ENCODE measurements at places on chromosomes 5 and 9. TPM values are rescaled to one million over a fixed set of nuclear protein-coding genes. Genes with fewer than 3 reads are reported as not detected.

The ELL2 gene
- total RNA-seq, result 57.5 TPM

The UBE2QL1 gene
- not detected for total RNA-seq

The ADAMTS6 gene
- total RNA-seq, result 3.0 TPM

The F2RL2 gene
- total RNA-seq, result not detected

The CCDC192 gene
- not detected for total RNA-seq

DNA sequence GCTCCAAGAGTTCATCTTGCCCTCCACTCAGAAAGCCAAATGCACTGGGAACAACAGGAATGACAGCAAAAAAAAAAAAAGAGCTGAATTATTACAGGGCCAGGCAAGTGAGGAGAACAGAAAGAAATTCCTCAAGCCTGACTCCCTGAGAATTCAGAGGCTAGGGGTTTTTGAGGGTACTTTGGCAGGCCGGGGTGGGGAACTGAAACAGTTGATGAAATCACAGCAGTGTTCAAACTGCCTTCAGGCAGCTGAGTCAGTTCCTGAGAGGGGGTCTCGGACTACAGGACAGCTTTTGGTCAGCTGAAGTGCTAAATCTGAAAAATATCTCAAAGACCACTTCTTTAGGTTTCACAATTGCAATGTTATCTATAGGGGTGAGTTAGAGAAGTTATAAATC lies 419.4 kb downstream of the SEMA5A start:
- no peak overlapping the region for H3K27ac ChIP-seq
- H3K4me1 ChIP-seq, result no peaks in the 10 kb centered on the region
- H3K4me3 ChIP-seq, result no peak overlapping the region
- no peaks in the 10 kb centered on the region for H3K36me3 ChIP-seq

- no peaks in the 10 kb centered on the region for H3K4me1 ChIP-seq
- DNase-seq, result no peak
Observed at GRCh38 chr5:50352382-50352781, 88.7 kb downstream of the EMB start.

- H3K4me3 ChIP-seq, result peak overlapping the region; percentile 64
- H3K27ac ChIP-seq, result peak overlapping the region; percentile 71
- peaks cover 8% of the 10 kb centered on the region for H3K4me1 ChIP-seq
- no peaks in the 10 kb centered on the region for H3K36me3 ChIP-seq
Observed at GRCh38 chr9:136267261-136268111, 21.9 kb upstream of the QSOX2 start.

DNA sequence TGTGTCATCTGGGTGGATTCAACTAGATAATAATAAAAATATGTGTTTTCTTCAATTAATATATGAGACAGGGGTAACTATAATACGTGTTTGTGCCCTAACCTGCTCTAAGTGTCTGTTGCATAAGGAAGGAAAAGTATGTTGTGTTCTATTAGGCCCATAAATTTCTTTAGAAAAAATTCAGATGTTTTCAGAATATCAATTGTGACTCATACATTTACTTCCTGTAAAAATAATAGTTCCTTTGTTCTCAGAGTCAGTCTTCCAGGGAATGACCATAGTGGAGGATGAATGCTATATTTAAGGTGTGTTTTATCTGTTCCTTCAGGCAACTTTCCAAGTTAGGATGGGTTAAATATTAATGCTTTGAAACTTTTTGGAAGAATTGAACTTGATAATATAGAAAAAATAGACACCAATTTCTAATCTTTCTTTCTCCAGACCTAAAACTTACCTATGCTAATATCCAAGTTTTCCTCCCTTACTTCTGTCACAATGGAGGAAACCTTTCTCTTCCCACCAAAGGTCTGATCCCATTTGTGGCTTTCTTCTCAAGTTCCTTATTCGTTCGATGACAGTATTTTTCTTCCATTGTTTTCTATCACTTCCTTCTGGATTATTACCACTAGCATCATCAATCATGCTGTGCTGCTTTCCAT lies 49.9 kb downstream of the ISL1 start:
- H3K27me3 ChIP-seq, result no peaks in the 10 kb centered on the region
- no peaks in the 10 kb centered on the region for H3K36me3 ChIP-seq
- DNase-seq, result no peak
- H3K27ac ChIP-seq, result no peak overlapping the region

DNA sequence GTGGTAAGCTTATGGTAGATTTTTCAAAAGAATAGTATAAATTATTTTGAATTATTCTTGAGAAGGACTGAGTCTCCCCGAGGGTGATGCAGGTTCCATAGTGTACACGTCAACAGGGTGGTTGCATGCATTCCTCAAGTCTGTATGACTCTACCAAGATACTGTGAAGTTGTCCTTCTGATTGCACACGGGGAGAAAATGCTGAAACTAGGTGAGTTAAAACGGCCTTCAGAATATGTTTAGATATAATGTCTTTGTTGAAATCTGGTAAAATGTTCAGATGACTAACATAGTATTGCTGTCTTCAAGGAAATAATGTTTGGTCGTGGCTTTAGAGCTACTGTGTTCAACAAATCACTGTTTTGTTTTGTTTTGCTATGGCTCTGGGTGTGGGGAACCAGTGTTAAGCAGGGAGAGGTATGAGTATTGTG lies 22.4 kb upstream of the TNFAIP8 start:
- peaks cover 27% of the 10 kb centered on the region for H3K4me1 ChIP-seq
- no peaks in the 10 kb centered on the region for H3K27me3 ChIP-seq
- H3K4me3 ChIP-seq, result peak overlapping the region; percentile 4

- H3K27me3 ChIP-seq, result no peaks in the 10 kb centered on the region
- DNase-seq, result no peak
- H3K4me1 ChIP-seq, result peaks cover 6% of the 10 kb centered on the region
- no peak overlapping the region for H3K27ac ChIP-seq
- H3K36me3 ChIP-seq, result no peaks in the 10 kb centered on the region
Observed at GRCh38 chr9:16272776-16273175, 597.7 kb downstream of the BNC2 start.

DNA sequence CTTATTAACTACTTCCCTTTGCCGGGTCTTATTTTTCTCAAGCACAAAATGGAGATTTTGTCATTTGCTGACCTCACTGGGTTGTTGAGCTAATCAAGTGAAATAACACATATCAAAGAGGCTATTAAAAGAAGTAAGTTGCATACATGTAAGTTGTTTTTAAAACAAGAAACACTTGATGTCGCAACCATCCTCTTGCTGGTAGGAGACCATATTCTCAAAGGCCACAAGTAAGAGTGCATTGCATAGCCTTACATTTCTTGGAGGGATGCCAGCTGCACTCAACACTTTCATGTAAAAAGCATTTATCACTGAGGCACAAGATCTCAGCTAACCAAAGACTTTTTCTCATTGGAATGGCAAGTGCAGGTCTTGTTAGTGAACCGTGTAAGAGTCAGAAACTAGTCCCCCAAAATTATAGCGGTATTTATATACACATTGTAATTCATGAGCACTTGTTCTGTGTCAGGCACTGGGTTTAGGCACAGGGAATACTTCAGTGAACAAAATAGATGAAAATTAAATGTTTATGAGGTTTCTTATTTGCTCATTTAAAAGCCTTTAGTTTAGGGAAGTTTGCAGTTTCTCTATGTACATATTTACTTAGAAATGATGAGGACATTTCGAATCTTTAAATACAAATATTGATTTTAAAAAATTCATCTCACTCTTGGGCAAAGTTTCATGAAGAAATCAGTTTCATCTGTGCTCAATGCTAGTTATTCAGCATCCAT lies 72.0 kb downstream of the ZFAND5 start:
- peaks cover 20% of the 10 kb centered on the region for H3K4me1 ChIP-seq
- no peak for DNase-seq
- no peaks in the 10 kb centered on the region for H3K36me3 ChIP-seq
- no peak overlapping the region for H3K4me3 ChIP-seq
- H3K27ac ChIP-seq, result peak overlapping the region; percentile 60

GRCh38 chr9:38388283-38389223 lies 3.9 kb upstream of the ALDH1B1 start:
- H3K27me3 ChIP-seq, result no peaks in the 10 kb centered on the region
- no peaks in the 10 kb centered on the region for H3K36me3 ChIP-seq
- H3K4me3 ChIP-seq, result no peak overlapping the region
- peaks cover 10% of the 10 kb centered on the region for H3K4me1 ChIP-seq

DNA sequence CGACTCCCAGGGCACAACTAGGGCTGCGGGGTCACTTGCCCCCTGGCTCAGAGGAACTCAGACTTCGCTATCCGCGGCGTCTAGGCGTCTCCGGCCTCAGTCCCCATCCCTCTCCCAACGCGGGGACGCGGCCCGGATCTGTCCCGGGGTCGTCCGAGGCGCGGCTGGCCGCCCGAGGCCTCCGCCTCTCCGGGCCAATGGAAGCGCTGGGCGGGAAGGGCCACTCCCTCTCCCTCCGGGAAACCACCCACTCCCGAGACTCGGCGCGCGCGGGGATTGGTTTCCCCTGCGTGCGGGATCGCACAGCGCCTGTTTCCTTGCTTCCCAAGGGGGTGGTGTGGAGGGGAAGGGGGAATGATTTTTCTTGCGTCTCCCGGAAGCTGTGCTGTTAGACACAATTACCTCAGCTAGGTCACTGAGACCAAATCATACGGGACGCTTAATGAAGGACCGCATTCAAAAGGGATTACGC lies 38.3 kb downstream of the NR2F1 start:
- H3K36me3 ChIP-seq, result no peaks in the 10 kb centered on the region
- DNase-seq, result peak; percentile 73
- H3K4me1 ChIP-seq, result peaks cover 15% of the 10 kb centered on the region
- H3K27ac ChIP-seq, result peak overlapping the region; percentile 79

GRCh38 chr5:35138232-35138631 lies 90.5 kb upstream of the AGXT2 start:
- DNase-seq, result no peak
- H3K4me3 ChIP-seq, result no peak overlapping the region
- no peaks in the 10 kb centered on the region for H3K4me1 ChIP-seq
- no peak overlapping the region for H3K27ac ChIP-seq
- H3K27me3 ChIP-seq, result no peaks in the 10 kb centered on the region
- H3K36me3 ChIP-seq, result no peaks in the 10 kb centered on the region

GRCh38 chr9:9996259-9996658 lies 616.5 kb downstream of the PTPRD start:
- H3K4me1 ChIP-seq, result no peaks in the 10 kb centered on the region
- H3K27ac ChIP-seq, result no peak overlapping the region
- no peaks in the 10 kb centered on the region for H3K36me3 ChIP-seq
- no peaks in the 10 kb centered on the region for H3K27me3 ChIP-seq
- H3K4me3 ChIP-seq, result no peak overlapping the region
- DNase-seq, result no peak

- H3K4me1 ChIP-seq, result no peaks in the 10 kb centered on the region
- no peaks in the 10 kb centered on the region for H3K36me3 ChIP-seq
- no peak for DNase-seq
- H3K27me3 ChIP-seq, result no peaks in the 10 kb centered on the region
- H3K27ac ChIP-seq, result no peak overlapping the region
Observed at GRCh38 chr9:120299785-120300184, 280.2 kb downstream of the CDK5RAP2 start.

DNA sequence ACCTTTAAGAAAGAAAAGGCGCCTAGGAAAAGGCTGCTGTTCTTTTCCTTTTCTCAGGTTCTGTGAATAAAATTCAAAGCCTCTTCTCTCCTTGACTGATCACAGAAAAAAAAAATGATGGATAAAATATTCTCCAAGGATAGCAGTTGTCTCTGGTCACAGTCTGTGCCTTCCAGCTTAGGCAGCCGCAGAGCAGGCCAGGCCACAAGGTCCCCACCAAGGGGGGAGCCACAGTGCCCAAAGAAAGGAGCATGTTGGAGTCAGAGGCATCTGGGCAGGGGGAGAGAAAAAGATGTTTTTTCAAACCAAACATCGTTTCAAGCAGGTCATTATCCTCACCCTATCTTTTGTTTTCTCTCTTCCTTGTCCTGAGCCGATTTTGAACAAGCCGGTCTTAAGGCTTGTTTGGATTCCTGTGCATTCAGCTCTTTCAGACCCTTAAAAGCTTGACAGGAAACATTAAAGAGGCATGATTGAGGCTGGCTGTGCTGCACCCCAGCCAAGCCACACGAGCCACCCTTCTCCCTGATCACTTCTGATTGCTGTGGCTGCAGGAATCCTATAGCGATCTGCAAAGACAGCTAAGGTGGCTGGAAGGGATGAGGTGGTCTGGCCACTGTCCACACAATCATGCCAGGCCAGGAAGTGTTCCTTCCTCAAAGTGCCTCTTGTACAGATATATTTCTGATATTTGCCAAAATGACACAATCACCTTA lies 284.6 kb upstream of the TLE4 start:
- H3K36me3 ChIP-seq, result no peaks in the 10 kb centered on the region
- H3K27ac ChIP-seq, result no peak overlapping the region
- no peak for DNase-seq
- no peaks in the 10 kb centered on the region for H3K4me1 ChIP-seq
- H3K4me3 ChIP-seq, result no peak overlapping the region
